ENCODE measurements at places on chromosomes 11 and 22.

DNA sequence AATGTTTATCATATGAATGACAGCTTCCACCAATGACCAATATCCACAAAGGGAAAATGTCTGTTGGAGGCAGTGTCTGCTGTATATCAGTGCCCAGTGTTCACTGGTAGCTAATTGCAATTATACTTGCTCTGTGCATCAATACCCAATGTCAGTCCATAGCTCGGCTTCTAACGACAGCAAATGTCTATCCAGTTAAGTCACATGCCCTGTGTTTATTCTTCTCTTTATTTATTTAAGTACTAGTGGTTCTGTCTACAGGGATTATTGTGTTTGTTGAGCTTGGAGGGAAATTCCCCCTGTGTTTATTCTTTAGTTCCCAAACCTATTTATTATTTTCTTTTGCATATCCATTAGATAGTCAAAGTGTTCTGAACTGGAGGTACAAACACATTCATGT is 18.6 kb downstream of the TSKU start:
- no peak for DNase-seq

DNA sequence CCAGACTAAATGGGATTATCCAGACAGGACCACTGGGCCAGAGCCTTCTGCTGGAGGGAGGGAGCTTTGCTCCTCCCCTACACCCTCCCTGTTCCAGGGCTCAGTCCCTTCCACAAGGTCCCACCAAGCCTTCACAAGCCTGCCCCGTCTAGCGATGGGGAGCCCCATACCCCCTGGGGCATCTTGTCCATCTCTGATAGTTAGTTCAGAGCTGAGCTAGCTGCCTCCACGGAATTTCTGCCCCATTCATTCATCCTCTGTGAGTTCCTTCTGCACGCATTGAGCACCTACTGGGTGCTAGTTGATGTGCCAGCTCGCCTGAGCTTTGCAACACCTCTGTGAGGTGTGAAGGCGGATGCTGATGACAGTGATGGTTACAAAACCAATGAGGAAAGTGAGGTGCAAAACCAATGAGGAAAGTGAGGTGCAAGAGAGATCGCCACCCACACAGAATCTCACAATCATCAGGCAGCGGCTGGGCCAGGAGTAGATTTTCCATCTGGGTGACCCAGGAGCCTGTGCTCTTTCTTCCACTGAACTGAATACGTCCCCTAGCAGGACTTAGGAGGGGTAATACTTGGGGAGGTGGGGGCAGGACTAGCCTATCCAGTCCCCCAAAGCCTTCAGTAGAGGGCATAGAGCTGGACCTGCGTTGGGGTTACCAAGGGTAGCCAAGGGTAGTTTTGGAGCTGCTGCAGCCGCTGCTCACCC is 21.5 kb upstream of the CBX7 start:
- no peak for DNase-seq

- DNase-seq: no peak
Measured at GRCh38 chr11:19853920-19854319, 141.3 kb downstream of the NAV2 start.

DNA sequence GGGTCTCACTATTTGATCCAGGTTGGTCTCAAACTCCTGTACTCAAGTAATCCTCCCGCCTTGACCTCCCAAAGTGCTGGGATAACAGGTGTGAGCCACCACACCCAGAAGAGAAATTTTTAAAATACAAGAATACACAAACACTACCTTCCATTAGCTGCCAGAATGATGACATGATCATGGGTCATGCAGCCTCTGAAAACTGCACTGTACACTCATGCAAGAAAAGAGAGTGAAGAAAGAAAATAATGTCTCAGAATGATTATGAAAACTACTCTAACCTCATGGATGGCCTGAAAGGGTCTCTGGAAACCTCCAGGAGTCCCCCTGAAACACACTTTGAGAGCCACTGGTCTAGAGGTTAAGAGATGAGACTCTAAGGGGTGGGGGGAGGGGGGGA is 18.8 kb downstream of the VPS37C start:
- DNase-seq: no peak

DNA sequence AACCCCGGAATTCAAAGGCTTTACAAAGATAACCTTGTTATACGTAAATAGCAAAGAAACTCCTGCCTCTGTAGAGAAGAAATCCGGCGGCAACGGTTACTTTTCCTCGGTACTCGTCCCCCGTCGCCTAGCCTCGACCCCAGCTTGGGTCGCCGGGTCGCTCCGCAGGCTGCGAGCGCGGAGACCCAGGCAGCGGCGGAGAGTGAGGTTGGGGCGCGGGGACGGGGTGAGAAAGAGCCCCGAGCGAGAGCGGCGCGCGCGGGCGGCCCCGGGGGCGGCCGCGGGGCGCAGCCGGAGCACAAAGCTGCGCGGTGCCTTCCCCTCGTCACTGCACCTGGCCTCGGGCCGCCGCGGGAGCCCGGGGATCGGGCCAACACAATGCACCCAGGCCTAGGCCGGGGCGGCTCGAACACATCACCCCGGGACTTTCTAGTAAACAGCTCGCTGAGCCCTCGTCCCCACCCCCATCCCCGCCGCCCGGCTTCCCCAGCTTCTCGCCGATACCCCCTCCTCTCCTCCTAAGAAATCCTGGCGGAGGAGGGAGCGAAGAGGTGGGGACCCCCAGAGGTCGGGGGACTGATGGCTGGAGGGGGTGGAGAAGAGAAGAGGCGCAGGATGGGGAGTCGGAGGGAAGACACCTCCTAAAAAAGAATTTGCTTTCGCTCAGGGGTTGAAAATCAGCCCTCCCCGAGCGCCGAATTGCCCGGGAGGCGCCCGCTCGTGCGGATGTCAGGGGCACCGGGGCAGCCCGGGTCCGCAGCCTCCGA is 845 bp downstream of the MPPED2 start:
- DNase-seq: no peak

DNA sequence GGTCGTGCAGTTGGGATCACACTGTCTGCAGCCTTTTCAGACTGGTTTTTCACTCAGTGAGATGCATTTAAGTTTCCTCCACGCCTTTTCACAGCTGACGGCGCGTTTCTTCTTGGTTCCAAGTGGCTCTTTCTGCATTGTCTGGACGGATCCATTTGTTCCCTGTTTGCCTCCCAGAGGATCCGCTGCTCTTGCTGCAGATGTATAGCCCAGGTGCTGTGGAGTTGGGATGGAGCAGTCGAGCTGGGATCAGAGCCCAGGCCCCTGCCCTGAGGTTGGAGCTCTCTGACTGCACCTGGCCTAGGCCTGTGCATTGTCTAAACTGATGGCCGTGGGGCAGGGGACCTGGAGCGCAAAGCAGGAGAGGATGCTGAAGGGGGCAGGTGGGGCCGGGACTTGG is 51.6 kb downstream of the PARVB start:
- DNase-seq: no peak

GRCh38 chr11:60168306-60168705 is 14.6 kb downstream of the MS4A6A start:
- DNase-seq: peak; percentile 30

DNA sequence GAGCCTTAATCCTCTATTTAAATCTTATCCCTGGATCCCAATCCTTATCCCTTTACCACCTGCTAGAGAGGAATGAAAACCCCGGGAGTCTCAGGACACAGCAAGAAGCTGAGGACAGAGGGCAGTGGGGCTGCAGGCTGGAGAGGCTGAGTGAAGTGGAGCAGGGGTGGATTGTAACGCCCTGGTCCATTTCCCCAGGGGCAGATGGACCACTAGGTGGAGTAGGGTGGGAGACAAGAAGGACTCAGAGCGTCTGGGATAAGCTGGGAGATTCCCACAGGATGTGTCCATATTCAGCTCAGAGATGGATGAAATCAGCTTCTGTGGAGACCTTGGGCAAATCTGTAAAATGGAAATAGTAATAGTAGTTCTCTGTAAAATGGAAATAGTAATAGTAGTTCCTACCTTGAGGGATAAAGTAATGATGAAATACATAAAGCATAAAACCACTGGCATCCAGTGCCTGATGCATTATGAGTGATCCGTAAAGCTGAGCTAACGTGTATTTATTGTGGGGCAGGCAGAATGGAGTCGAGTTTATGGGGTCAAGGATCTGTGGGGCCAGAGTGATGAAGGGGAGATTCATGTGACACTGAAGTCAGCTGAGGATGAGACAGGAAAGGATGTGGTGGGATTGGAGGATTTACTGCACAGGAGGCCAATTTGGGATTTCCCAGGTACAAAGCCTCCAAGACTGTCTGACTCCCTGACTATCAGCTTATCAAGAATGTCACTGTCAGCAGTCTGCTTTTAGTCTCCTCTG is 1.9 kb upstream of the ROBO4 start:
- no peak for DNase-seq

DNA sequence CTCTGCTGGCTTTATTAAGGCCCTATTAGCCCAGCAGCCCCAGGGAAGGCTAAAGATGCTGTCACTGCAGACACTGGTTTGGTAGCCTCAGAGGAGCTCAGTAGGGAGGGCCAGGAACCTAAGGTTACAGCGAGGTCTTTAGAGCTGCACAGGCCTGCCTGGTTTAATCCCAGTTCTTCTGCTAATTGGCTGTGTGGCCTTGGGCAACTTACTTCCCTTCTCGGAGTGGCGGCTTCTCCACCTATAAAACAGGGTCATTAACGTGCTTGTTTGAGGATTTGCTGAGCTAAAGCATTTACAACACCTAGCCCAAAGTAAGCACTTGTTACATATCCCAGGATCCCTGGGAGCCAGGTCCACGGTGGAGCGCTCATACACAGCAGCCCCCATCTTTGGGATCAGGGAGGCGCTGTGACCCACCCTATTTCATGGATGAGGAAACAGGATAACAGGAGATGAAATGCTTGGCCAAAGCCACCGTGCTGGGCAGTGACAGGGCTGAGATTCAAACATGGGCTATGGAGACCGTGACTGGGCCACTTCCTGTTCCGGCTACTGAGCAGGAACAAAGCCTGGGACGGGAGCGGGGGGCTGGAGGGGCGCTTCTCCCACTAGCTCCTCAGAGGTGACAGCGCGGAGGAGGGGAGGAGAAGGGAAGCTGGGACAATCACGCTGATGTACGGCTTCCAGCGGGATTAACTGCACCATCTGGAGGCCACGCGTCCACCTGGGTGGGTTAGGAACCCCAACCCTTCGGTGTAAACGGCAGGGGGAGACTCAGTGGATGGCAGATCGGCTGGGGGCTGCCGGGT is 61.5 kb downstream of the IGLL1 start:
- no peak for DNase-seq

DNA sequence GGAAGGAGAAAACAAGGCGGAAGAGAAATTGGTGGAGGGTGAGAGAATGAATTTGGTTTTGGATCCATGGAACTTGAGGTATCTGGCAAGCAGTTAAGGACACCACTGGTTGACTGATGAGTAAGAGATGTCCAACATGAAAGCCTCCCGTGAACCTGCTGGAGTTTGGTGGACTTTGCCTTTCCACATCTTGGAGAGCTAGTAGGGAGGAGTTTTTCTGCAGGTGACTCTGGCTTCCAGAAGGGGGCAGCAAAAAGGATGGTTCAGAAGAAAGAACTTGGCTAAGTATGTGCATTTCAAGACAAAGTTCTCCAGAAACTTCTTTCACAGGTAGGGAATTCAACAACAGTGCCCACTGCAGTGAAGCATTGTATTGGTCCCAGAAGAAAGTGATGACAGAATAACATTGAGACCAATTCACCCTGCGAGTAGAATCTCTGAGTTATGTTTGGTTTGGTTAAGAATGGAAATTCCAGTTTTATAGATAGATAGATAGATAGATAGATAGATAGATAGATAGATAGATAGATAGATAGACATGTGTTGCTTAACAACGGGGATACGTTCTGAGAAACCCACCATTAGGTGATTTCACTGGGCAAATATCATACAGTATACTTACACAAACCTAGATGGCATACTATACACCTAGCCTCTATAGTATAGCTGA is 28.5 kb downstream of the DCDC1 start:
- DNase-seq: no peak

- no peak for DNase-seq
Measured at GRCh38 chr11:15222777-15223176, 108.1 kb downstream of the INSC start.

- DNase-seq: no peak
Measured at GRCh38 chr22:46869329-46869728, 106.9 kb downstream of the TBC1D22A start.

GRCh38 chr11:15957234-15957633 is 399.1 kb downstream of the SOX6 start:
- DNase-seq: no peak

GRCh38 chr11:57498540-57498939 is 17.0 kb downstream of the SLC43A1 start:
- no peak for DNase-seq

DNA sequence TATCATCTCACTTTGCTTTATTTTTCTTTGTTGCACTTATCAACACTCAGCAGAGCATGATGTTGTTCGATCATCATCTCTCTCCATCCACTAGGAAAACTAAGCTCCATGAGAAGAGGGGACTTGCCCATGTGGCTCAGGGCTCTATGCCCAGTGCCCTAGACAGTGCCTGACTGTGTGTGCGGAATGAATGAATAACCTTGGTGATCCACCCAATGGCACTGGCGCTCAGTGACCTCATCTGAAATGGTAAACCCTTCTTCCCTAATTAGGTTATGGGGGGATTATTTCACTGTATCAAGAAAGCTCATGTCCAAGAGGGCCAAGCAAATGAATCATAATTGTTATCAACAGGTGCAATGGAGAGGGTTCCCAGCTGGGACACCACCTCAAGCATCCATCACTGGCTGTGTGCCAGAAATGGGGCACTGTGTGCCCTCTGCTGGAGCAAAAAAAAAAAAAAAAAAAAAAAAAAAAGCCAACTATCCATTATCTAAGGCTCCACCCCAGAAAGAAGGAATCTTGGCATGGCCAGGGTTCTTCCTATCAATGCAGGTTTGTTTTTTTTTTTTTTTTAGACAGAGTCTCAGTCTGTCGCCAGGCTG is 172.6 kb downstream of the LARGE1 start:
- DNase-seq: no peak

- DNase-seq: no peak
Measured at GRCh38 chr11:16975906-16976305, 38.3 kb downstream of the PLEKHA7 start.

DNA sequence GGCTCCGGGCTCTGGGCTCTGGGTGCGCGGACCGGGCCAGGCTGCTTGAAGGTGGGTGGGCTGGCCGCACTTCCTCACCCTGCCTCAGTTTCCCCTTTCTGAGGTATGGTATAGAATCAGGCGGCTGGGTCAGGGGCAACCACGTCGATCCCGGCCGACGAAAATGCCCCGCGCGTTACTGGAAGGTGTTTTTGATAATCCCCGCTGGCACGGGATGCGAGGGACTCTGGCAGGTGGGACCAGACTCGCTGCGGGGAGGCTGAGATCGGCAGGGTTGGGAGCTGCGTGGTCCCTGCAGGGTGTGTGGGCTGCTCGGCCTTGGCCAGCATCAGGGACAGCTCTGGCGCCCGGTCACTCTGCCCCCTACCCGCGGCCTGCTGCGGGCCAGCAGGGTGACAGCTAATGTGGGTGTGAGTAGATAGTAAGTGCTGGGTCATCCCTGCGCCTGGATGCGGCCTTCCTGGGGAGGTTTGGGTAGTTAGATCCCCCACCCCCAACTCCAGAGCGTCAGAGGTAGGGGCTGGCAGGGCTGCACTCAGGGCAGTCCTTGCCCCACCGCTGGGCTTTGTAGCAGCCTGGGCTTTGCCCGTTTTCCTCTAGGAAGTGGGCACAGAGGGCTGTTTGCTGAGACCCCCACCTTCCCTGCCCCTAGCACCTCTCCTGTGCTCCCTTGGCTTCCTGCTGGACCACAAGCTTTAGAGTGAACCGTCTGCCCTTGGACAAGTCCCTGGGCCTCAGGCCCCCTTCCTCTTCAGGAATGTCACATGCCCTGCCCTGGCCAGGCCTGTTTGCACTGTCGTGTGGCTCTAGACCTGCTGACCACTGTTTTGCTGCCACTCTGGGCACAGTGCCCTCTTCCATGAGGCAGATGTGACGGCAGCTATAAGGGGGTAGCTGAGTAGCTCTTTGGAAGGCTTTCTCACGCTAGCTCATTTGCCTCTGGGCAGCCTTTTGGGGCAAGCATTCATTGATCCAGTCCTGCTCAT is 579 bp downstream of the TANGO2 start:
- no peak for DNase-seq
